ENCODE measurements at places on chromosomes 4 and X.
A peak's percentile ranks its signal among the peaks of the same experiment; 100 is the strongest.

DNA sequence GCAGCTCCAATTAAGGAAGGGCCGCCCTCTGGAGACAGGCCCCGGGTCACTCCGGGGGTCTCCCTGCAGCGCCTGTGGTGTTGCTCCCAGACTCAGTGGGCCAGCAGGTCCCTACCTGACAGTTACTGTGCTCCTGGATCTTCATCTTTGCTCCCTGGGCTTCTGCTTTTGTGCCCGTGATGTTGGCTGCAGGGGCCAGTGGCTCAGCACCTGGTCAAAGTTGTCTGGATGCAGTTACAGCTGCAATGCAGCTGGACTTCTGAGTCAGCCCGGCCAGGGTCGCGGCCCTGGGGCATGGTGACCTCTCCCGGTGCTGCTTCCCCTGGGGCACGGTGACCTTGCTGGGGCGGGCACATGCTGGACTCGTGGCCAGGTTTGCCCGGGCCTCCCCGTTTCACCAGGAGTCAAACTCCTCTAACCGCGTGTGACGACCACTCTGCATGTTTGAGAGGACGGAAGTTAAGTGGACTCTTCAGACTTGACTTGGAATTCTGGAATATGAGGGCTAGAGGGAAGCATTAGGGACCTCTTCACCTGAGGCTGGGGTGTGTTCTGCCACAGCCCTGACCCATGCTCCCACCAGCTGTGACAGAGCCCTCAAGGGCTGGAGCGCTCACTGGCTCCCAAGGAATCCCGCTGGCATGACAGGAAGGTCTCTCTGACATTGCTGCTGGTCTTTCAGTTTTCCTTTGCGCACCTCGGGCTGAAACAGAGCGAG, 3.7 kb downstream of the CTAG2 start:
- DNase-seq = no peak

DNA sequence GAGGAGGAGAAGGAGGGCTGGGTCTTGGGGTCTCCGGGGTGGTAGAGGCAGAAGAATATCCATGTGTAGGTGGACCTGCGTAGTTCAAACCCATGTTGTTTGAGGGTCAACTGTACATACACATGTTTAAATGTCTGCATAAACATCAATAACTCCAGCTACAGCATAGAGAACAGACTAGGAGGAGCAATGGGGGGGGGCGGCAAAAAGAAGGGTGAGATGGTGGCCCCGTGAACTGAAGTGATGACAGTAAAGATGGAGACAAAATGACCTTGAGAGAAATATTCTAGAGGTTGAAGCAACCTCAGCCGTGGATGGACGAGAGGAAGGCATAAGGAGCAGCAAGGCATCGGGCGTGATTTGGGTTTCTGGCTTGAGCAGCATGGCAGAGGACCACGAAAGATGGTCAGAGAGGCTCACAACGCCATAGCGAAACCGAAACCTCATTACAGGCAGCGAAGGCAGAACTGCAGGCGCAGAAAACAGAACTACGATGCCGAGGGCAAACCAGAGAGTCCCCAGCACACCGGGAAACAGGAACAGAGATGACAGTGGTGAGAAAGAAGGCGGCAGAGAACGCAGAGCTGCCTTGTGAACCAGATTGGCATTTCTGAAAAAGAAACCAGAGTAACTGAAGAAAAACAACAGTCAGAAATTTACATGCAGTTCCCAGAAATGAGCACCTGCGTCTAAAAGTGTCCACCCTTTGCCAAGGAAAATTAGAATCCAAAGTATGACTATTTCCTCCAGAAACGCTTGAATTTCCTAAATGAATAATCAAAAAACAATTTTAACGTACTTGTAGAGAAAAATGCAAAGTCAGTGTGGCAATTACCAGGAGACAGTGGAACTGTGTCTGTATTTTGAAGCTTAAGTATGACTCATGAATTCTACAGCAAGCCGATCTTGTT, 50.3 kb upstream of the ENPP6 start:
- DNase-seq = peak; percentile 79

GRCh38 chrX:109184506-109185139, 297.3 kb downstream of the GUCY2F start:
- DNase-seq = no peak

DNA sequence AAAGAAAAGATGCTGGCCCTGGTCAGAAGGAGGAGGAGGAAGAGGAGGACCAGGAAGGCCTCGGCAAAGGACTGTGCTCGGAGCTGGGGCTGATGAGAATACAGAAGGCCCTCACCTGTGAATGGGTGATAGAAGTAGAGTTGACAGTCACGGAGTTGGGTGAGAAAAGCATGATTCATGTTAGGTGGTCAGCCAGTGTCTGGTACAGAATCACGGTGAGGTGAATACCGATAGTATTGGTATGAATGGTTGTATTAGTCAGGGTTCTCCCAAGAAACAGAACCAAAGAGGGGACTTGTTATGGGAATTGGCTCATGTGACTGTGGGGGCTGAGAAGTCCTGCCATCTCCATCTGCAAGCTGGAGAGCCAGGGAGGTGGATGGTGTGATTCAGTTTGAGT, 32.5 kb upstream of the FAM156A start:
- DNase-seq = no peak

- peak; percentile 18 for DNase-seq
Measured at GRCh38 chr4:158778156-158778711, 9.4 kb downstream of the FNIP2 start.

DNA sequence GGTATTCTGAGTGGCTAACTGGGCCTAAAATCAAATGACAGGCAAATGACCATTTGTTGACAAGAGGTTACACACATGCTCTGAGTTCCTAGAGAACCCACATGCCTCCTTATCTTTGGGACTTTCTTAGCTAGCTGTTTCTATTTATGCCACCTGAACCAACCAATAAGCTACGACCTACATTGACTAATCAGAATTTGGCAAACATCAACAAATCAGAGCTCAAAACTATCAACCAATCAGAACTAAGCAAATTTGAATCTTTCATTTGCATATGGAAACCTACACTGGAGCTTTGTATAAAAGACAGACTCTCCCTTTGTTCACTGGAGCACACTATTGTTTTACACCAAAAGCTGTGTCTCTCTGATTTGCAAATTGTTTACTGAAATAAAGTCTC, 192.0 kb downstream of the CXXC4 start:
- no peak for DNase-seq

- no peak for DNase-seq
Measured at GRCh38 chr4:84915396-84915780, 51.1 kb downstream of the WDFY3 start.

GRCh38 chr4:128837198-128837597, 27.7 kb downstream of the JADE1 start:
- no peak for DNase-seq

DNA sequence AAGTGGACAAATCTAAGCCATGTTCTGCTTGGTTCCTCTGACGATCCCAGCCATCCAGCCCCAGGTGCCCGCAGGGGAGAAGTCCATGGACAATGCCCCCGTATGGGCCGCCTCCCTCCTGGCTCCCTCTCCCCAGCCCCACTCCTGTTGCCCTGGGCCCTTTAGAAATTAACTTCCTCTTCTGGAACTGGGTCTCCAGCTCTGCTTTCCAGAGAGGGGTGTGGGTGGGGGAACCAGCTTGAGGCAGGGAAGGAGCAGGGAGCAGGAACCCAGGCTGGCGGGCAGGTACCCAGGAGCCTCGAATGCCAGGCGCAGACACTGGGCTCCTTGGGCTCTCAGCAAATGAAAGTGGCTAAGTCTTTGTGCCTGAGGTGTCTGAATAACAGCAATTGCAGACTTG, 12.7 kb upstream of the ABLIM2 start:
- no peak for DNase-seq

GRCh38 chr4:174764105-174764729, 64.8 kb downstream of the GLRA3 start:
- DNase-seq = no peak

GRCh38 chrX:1221296-1221845, 8.9 kb upstream of the CRLF2 start:
- DNase-seq = no peak

DNA sequence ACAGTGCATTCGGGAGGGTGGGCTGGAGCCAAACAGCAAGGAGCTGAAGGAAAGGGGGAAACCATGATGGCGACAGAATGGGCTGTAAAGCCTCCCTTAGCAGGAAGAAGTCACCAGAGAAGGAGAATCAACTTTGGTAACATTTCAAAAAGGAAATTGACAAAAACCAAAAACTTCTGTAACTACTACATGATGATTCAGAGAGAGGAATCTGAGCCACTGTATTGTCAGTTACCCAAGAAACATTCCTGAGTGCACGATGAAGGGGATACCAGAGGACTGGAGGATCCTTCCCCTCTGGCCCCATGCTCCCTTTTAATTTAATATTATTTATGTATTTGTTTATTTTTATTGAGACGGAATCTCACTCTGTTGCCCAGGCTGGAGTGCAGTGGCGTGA, 26.3 kb downstream of the PDHA1 start:
- no peak for DNase-seq

- DNase-seq = no peak
Measured at GRCh38 chr4:74716436-74716765, 77.9 kb downstream of the BTC start.

GRCh38 chr4:184416913-184417734, 57.2 kb downstream of the IRF2 start:
- peak; percentile 56 for DNase-seq

- no peak for DNase-seq
Measured at GRCh38 chr4:20338841-20339240, 87.1 kb downstream of the SLIT2 start.

- no peak for DNase-seq
Measured at GRCh38 chrX:3307881-3308280, 38.6 kb downstream of the MXRA5 start.
